ENCODE measurements at places on chromosomes 11 and 22. TPM values are rescaled to one million over a fixed set of nuclear protein-coding genes. Genes with fewer than 3 reads are reported as not detected.
A peak's percentile ranks its signal among the peaks of the same experiment; 100 is the strongest.

PIWIL4 gene
- total RNA-seq: 1.5 TPM

PLEKHB1 gene
- 86.8 TPM for total RNA-seq

DNA sequence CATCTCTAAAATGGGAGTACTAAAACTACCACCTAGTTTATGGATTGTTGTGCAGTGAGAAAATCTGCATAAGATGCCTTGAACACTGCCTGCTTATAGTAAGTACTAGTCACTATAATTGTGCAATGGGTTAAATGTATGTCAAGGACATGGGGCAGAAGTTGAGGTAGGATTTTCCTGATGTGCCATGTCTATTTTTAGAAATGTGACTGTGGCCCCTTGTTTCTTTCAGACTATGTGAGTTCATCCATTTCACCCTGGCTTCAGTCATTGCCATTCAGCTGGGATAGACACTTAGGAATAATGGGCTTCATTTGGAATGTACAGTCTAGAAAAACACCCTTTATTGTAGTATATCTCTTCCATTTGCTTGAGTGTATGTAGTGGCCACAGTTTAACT is 51.4 kb downstream of the BDNF start:
- peaks cover 1% of the 10 kb centered on the region for H3K36me3 ChIP-seq
- H3K4me3 ChIP-seq: no peak overlapping the region
- H3K27ac ChIP-seq: no peak overlapping the region
- no peaks in the 10 kb centered on the region for H3K4me1 ChIP-seq

DNA sequence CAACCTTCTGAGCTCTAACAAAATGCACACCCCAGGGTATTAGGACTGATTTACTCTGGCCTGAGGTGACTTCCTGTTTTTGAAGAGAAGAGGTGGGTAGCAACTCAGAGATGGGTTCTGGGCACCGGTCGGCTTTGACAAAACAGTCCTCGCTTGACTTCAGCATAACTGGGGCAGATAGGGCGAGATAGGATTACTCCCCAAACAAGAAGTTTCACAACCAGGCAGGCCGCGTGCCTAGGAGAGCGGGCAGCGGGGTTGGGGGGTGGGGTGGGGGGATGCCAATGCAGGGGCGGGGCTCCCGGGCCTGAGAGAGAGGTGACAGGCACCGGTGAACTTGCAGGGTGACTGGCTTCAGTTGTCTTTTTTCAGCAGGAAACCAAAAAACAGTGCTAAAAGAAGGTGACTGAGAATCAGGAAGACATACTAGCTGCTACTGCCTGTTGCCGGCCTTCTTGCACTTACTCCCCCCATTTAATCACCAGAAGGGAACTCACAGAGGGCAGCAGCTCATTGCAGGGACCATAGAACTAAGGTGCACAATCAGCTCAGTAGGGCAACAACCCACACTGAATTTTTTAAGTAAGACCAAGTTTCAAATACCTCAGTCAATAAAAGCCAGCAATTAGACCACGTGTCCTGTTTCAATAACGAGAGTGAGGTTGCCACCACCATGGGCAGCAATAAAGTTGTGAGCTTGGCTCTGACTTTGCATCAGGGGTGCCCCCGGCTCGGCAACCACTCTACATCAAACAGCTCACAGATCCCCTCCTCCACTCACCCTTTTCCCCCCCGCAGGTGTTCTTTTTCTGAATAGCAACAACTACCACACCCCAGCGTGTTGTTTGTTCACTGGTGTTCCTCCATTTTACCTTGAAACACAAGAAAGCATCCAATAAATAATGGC is 37.2 kb upstream of the ETS1 start:
- peaks cover 98% of the 10 kb centered on the region for H3K4me1 ChIP-seq
- H3K4me3 ChIP-seq: peak overlapping the region; percentile 81
- DNase-seq: peak; percentile 32
- H3K36me3 ChIP-seq: no peaks in the 10 kb centered on the region
- no peaks in the 10 kb centered on the region for H3K27me3 ChIP-seq
- peak overlapping the region; percentile 97 for H3K27ac ChIP-seq

DNA sequence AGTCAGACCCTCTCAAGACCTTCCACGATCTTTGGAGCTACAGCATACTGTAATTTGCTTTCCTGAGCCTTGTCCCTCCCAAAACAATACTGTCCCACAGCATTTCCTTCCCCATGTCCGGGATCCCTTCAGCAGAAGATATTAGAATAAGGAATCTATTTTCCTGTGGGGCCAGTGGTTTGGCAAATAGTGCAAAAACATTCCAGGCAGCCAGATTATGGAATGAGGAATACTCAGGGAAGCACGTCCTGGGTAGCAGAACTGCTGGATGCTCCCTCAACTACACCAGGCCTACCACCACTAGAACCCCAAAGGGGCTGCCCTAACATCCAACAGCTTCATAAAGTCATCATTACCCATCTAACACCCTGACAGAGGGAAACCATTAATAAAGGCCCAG is 61.5 kb downstream of the AAMDC start:
- H3K27me3 ChIP-seq: no peaks in the 10 kb centered on the region
- H3K4me3 ChIP-seq: no peak overlapping the region
- no peak overlapping the region for H3K27ac ChIP-seq
- H3K4me1 ChIP-seq: peaks cover 4% of the 10 kb centered on the region

DNA sequence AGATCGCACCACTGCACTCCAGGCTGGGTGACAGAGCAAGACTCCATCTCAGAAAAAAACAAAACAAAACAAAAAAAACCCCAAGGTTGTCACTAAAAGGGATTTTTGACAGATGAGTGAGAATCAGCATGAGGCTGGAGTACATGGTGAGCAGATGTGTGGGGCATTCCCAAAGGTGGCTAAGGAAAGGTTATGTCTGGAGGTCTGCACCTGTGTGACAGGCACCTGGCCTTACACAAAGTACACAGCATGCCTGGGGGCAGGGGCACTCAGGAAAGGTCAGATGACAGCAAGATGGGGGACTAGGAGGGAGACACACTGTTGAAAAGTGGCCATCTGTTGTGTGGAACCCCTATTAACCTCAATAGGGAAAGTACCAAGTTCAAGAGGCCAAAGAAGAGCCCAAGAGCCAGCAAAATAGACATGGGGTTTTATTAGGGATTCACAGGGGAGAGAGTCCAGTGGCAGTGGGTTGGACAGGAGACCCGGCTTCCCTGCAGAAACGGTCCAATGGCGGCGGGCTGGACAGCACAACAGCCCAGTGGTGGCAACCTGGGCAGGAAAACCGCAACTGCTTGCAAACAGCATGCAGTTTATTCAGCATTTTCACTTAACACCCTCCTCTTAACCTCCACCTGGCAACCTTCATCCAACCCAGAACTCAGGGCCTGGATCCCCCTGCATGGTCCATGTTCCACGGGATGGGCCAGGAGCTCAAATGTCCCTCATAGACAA is 101.1 kb downstream of the MICAL2 start:
- DNase-seq: no peak
- peaks cover 11% of the 10 kb centered on the region for H3K36me3 ChIP-seq
- H3K4me1 ChIP-seq: peaks cover 17% of the 10 kb centered on the region
- H3K27me3 ChIP-seq: no peaks in the 10 kb centered on the region

XKR3 gene
- not detected for total RNA-seq

- peaks cover 13% of the 10 kb centered on the region for H3K4me1 ChIP-seq
- DNase-seq: no peak
- H3K4me3 ChIP-seq: peak within 1 kb of the TSS; percentile 28
- no peaks in the 10 kb centered on the region for H3K36me3 ChIP-seq
- no peak within 1 kb of the TSS for H3K27ac ChIP-seq
Measured at GRCh38 chr11:45906965-45907611, at the start of gene FREY1. Gene FREY1, minus strand, starts transcription at chr11:45907271. Its CDS starts 26 bp downstream, at chr11:45907245.

GRCh38 chr11:101996111-101996510 is 51.1 kb upstream of the CFAP300 start:
- no peak for DNase-seq
- H3K4me1 ChIP-seq: no peaks in the 10 kb centered on the region
- H3K36me3 ChIP-seq: peaks cover 15% of the 10 kb centered on the region
- no peak overlapping the region for H3K4me3 ChIP-seq
- no peaks in the 10 kb centered on the region for H3K27me3 ChIP-seq

MS4A3 gene
- total RNA-seq: not detected
